ENCODE measurements at places on chromosomes 3 and 15. TPM values are rescaled to one million over a fixed set of nuclear protein-coding genes. Genes with fewer than 3 reads are reported as not detected.

The PCOLCE2 gene
- not detected for polyA plus RNA-seq

The ATP1B3 gene
- 55.9 TPM for polyA plus RNA-seq

DNA sequence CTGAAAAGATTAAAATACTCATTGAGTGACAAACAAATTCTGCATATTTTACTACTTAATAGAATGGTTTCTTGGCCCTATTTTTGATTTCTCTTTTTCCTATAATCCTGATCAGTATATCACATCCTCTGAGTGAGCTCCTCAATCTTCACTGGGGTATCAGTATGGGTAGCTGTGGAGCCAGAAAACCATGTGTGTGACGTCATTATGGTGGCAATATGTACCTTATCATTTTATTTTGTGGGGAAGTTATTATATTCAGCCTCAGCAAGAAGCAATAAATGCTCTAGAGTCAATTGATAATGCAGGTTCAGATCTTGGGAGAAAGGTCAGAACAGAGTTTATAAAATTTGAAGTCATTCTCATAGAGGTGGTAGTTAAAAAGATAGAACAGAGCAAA, 1135.7 kb upstream of the CADM2 start:
- H3K4me1 ChIP-seq, result no peaks in the 10 kb centered on the region
- H3K27me3 ChIP-seq, result no peaks in the 10 kb centered on the region
- DNase-seq, result no peak

GRCh38 chr3:52403271-52403841, 41.5 kb downstream of the SEMA3G start:
- no peak overlapping the region for H3K27ac ChIP-seq
- H3K36me3 ChIP-seq, result no peaks in the 10 kb centered on the region
- DNase-seq, result no peak
- no peak overlapping the region for H3K4me3 ChIP-seq

DNA sequence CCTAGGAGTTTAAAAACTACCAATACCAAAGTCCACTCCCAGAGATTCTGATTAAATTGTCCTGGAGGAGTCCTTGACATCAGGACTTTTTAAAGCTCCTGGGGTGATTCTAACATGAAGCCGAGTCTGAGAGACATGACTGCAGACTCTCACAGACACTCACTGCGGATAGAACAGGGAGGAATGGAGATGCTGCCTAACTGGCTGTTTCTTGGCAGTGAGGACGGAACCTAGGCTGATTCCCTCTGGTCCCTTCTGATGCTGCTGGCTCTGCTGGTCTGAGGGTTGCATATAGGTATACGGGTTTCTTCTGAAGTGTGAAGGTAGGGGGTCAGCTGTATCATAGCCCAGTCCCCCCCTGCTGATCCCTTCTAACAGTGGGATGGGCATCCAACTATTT, 1.3 kb upstream of the HRG start:
- no peak overlapping the region for H3K4me3 ChIP-seq
- H3K4me1 ChIP-seq, result no peaks in the 10 kb centered on the region
- peak overlapping the region; percentile 27 for H3K27ac ChIP-seq
- no peaks in the 10 kb centered on the region for H3K36me3 ChIP-seq
- peaks cover 38% of the 10 kb centered on the region for H3K27me3 ChIP-seq

- H3K36me3 ChIP-seq, result peaks cover 11% of the 10 kb centered on the region
- H3K4me3 ChIP-seq, result no peak overlapping the region
- no peaks in the 10 kb centered on the region for H3K27me3 ChIP-seq
Observed at GRCh38 chr3:45910892-45911291, 24.5 kb downstream of the CCR9 start.

GRCh38 chr3:80543154-80543553, 775.4 kb upstream of the ROBO1 start:
- no peaks in the 10 kb centered on the region for H3K4me1 ChIP-seq
- H3K36me3 ChIP-seq, result no peaks in the 10 kb centered on the region
- no peak overlapping the region for H3K27ac ChIP-seq
- no peak for DNase-seq
- no peaks in the 10 kb centered on the region for H3K27me3 ChIP-seq

- peak; percentile 78 for DNase-seq
- H3K4me1 ChIP-seq, result peaks cover 36% of the 10 kb centered on the region
- H3K36me3 ChIP-seq, result no peaks in the 10 kb centered on the region
- H3K4me3 ChIP-seq, result peak overlapping the region; percentile 62
- H3K27ac ChIP-seq, result peak overlapping the region; percentile 98
Observed at GRCh38 chr3:30502742-30503073, 103.7 kb upstream of the TGFBR2 start.

DNA sequence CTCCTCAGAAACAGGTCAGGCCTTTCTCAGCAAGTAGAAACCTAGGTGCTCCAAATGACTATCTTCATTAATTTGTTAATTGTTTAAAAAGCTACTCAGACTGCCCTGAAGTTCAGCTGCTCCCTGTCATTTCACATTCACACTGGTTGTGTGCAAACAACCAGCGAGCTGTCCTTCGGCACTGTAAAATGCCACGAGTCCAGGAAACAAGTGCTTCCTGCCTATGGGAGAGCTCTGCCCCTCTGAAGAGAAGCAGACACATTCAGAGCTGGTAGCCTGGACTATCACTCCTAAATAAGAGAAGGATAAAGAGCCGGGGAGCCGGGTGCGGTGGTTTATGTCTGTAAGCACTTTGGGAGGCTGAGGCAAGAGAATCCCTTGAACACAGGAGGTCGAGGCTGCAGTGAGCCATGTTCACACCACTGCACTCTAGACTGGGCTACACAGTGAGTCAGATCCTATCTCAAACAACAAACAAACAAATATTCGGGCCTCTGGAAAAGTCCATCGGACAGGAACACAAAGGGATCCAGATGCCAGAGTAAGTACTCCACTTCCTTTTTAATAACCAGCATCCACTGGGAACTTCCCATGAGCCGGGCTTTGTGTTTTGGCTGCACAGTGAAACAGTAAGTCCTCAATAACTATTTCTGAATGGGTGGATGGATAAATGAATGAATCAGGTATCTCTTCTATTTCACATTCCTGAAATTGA, 114.4 kb upstream of the WNT5A start:
- DNase-seq, result no peak
- no peak overlapping the region for H3K27ac ChIP-seq
- no peak overlapping the region for H3K4me3 ChIP-seq
- peaks cover 10% of the 10 kb centered on the region for H3K27me3 ChIP-seq
- H3K4me1 ChIP-seq, result no peaks in the 10 kb centered on the region
- no peaks in the 10 kb centered on the region for H3K36me3 ChIP-seq

DNA sequence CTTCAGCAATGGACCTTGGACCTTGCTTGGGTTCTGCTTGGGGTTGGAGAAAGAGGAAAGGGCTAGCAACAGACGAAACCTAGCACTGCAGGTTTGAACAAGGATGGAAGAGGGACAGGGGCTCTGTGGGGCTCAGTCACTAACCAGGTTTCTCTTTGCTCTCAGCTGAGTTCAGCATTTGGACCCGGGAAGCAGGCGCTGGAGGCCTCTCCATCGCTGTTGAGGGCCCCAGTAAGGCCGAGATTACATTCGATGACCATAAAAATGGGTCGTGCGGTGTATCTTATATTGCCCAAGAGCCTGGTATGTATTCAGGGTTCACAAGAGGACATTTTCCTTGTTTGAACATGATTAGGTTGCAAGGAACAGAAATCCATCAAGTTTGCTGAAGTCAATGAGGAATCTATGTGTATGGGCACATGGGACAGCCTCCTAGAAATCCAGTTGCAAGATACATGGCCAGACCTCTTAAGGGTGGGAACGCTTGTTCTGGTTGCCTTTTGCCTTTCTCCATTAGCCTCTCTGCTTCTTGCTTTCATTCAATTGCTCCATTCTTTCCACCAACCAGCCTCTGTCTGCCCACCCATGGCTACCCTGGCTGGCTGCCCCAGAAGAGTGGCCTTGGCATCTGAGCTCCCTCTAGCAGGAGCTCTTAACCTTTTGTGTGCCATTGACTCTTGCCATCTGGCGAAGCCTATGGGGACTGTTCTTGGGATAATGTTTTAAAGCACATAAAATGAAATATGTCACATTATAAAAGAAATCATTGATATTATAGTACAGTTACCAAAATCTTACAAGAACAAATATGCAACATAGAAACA, 55.9 kb downstream of the DNASE1L3 start:
- H3K36me3 ChIP-seq, result peaks cover 8% of the 10 kb centered on the region
- no peak overlapping the region for H3K4me3 ChIP-seq
- H3K4me1 ChIP-seq, result no peaks in the 10 kb centered on the region
- DNase-seq, result no peak
- H3K27me3 ChIP-seq, result no peaks in the 10 kb centered on the region
